Upper lobe of left lung (tissue), 6 donors: ENCODE measurements at places on chromosomes 16 and 17. TPM values are rescaled to one million over a fixed set of nuclear protein-coding genes. Genes with fewer than 3 reads are reported as not detected.

C17orf50 gene
- 0.46 TPM for total RNA-seq

ACAP1 gene
- 8.5 TPM for total RNA-seq

DNA sequence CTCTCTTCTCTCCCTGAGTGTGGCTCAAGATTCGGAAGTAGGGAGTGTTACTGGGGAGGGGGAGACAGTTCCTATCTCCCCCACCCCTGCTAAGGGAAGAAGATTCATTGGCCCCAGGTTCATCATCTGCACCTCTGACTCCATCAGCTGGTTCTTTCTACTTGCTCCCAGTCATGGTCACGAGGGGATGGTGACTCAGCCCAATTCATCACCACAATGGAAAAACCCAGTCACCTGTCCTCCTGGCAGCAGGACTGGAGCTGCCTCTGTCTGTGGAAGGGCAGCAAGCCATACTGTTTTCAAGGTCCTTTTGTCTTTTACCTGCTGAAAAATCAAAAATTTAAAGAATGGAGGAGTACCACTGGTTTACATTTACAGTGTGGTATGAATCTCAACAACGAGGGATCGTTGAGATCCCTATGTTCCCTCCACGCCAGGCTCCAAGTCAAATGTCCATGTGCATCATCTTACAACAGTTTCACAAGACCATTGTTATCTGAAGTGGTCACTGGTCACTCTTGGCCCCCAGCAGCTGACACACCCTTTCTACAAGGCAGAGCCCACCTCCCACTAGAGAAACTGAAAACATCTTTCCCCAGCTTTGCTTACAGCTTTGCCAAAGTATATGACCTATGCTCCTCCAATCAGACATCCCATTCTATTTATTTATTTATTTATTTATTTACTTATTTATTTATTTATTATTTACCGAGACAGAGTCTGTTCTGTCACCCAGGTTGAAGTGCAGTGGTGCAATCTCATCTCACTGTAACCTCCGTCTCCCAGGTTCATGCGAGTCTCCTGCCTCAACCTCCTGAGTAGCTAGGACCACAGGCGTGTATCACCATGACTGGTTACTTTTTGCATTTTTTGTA, 40.4 kb upstream of the NDRG4 start:
- H3K4me3 ChIP-seq = no peak overlapping the region
- peaks cover 23% of the 10 kb centered on the region for H3K27me3 ChIP-seq
- no peak for DNase-seq
- peaks cover 23% of the 10 kb centered on the region for H3K4me1 ChIP-seq
- H3K27ac ChIP-seq = no peak overlapping the region

DNA sequence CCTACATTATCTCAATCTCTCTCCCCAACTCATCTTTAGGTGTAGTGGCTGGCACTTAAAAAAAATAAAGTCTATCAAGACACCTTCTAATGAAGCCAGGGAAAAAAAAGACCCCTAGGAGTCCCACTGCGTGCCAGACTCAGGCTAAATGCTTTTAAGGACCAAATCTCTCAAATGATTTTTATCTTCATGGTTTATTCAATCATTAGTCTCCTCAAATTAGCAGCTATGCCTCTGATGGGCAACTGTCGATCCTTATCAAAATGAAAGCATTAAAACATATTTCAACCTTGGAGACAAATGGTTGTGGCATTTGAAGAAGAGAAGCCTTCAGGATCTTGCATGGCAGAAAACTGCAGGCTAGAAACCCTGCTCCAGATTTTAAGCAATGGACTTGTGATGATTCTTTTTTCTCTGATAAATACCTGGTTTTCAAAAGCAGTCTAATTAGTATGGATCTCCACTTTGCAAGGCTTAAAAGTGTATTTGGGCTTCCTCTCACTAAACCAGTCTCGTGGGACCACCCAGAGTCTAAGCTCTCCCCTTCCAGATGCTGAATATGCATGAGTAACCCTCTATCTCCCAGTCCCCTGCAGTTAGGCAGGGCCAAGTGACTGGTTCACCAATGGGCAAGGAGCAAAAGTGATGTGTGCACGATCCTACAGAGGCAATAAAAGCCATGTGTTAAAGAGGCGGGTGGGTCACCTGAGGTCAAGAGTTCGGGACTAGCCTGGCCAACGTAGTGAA, 14.9 kb downstream of the ITPRIPL2 start:
- H3K27ac ChIP-seq = no peak overlapping the region
- H3K27me3 ChIP-seq = no peaks in the 10 kb centered on the region
- DNase-seq = no peak
- no peak overlapping the region for H3K4me3 ChIP-seq
- H3K4me1 ChIP-seq = peaks cover 43% of the 10 kb centered on the region
- H3K36me3 ChIP-seq = no peaks in the 10 kb centered on the region

GRCh38 chr16:19744670-19745069, 26.6 kb downstream of the IQCK start:
- no peak overlapping the region for H3K27ac ChIP-seq
- no peaks in the 10 kb centered on the region for H3K27me3 ChIP-seq
- no peak overlapping the region for H3K4me3 ChIP-seq
- no peaks in the 10 kb centered on the region for H3K36me3 ChIP-seq
- no peak for DNase-seq

DNA sequence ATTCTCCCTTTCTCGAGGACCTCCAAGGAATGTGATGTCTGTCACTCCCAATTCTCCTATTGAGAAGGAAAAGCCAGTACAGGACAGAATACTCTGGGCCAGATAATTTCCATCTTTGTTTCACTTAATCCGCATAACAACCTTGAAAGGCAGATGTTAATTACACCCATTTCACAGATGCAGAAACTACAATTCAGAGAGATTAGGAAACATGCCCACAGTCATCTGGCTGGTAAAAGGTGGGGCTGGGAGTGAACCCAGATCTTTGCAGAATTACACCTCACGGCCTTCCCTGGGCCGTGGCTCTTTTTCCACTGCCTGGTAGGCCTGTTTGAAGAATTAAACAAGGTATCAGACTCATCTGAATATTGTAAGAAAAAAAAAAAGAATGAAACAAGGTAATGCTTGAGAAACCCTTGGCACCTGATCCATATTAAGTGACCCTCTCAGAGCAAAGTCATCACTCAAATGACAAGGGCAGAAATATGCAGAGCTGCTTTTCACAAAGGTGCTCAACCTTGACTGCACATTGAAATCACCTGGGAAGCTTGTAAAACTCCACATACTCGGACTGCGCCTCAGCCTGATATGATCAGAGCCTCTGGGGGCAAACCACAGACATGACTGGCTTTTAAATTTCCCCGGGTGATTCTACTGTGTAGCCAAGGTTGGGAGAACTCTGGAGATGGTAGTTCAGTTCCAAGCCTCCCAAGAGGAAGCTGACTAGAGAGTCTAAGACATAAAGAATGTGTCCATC, 16.6 kb upstream of the G6PC1 start:
- no peak overlapping the region for H3K27ac ChIP-seq
- no peaks in the 10 kb centered on the region for H3K27me3 ChIP-seq
- H3K4me1 ChIP-seq = peaks cover 11% of the 10 kb centered on the region
- no peaks in the 10 kb centered on the region for H3K36me3 ChIP-seq
